ACHN (cell line): ENCODE measurements at places on chromosomes 5 and 9.

DNA sequence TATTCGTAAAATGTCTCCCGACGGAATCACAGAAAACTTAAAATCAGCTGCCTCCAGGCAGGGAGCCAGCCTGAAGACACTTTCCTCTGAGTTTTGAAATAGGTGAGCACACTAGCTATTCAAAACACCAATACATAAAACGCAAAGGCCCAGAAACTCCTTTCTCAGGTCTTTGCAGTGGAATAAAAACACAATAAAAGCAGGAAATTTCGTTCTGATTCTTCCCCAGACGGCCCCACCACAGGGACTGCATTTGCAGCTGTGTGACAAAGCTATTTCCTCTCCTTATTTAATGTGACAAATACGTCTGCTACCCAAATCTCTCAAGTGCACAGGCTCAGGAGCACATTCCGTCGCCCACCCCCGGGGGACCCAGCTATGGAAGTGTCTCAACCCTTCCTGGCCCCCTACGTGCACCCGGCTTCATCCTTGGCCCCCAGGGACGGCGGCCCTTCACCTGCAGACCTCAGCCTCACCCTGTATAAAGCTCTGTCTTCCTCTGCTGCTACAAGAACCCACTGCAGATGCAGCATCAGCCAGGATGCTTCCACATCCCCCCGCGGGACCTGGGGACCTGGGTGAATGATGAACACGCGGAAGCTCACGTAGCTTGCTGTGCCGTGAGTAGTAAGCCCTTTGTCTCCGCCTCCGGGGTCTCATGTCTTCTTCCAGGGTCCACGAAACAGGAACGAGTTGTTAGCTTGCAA is 24.9 kb downstream of the AHRR start:
- no peak for DNase-seq

DNA sequence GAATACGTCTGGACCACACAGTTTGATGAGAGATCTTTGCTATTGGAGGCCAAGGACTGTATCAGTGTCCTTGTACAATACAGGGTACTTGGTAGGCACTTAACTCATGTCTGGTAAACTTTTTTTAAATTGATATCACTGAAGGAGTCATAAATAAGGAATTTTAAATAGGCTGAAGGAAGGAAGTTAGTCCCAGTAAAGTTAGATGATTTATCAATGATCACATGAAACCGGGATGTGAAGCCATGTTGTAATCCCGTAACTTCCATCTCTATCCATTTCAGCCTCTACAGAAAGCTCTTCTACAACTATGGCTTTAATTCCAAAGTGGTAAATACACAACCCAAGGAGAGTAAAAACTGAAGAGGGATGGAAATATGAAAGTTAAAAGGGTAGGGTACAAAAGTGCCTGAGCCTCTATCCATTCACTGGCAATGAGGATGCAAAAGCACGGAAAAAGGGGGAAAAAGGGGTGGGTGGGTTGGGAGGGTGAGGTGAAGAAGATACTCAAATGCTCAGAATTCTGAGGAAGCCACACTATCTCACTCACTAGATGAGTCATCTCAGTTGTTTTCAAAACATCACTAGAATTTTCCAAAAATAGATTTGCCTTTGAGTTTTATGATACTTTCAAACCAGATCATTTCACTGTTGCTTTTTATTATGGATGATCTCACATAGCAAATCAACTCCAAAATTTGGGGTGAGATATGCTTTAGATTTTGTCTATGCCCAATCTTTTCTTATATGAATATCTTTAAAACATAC is 1053.5 kb downstream of the NR2F1-AS1 start:
- no peak for DNase-seq

DNA sequence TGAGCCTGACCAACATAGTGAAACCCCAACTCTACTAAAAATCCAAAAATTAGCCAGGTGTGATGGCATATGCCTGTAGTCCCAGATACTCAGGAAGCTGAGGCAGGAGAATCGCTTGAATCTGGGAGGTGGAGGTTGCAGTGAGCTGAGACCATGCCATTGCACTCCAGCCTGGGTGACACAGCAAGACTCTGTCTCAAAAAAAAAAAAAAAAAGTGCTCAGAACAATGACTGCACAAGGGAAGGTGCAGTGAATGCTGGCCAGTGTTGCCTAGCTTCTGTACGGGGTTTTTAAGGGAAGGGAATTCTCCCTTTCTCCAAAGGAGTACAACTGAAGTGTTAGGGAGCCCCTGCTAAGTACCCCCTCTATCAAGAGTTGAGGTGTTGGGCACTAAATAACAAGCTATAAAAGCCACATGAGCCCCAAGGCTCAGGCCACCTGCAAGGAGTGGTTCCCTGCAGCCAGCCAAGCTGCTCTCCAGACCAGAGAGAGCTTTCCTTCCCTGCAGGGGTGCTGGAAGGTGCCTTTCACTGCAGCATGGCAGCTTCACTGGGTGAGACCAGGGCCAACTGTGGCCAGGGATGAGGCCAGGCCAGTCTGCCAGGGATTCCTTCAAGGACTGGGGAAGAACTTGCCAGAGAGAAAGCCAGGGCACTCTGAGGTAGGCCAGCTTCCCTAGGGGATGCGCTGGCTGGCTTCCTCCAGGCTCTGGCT is 14.8 kb downstream of the GADD45G start:
- DNase-seq, result no peak

DNA sequence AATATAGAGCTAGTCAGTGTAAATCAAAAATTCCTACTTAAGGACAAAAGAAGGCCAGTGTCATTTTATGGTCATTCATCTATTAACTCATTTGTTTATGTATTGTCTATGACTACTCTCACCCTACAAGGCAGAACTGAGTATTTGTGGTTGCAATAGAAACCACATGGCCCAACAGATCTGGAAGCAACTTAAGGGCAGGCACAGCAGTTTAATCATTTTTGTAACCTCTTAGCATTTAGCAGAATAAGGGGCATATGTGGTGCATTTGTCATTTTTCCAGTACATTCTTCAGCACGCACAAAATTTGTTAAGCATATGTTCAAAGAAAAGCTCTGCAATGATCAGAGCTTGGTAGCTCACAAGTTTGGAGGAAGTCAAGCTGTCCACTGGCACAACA is 1.1 kb downstream of the FKBP15 start:
- peak; percentile 32 for DNase-seq

GRCh38 chr9:124794902-124795491 is 18.1 kb downstream of the OLFML2A start:
- DNase-seq, result peak; percentile 17

DNA sequence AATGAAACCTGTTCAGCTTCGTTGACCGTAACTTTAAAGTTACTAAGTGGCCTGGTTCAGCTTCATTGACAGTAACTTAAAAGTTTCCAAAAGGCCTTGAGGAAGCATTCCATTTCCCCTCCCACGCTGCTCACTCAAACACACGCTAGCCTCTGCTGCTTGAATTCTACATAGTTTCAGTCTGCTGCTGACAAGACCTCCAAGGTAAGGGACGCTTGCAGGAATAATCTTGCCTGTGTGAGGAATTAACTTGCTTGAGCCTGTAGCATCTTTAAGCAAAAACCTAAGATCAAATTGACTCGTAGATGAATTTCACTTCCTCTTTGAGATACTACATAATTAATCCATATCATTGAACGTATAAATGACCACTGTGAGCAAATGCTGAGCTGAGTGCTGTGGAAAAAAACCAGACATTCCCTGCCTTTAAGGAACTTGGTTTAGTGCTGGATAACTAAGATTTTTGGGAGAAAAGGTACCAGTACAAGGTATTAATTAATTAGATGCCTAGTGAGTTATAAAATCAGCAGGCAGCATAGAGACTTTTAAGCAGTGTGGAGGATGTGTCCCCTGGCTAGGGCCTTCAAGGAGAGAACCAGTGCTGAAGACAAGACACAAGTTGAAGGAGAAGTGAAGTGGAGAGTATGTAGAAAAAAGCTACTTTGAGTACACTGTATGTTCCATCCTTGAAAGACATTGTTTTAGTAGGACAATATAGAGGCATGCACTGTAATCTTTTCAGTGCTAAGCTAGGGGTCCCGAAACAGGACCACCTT is 39.2 kb downstream of the GRAMD2B start:
- DNase-seq, result no peak

- no peak for DNase-seq
Measured at GRCh38 chr9:111983484-111983908, 86.9 kb downstream of the UGCG start.

DNA sequence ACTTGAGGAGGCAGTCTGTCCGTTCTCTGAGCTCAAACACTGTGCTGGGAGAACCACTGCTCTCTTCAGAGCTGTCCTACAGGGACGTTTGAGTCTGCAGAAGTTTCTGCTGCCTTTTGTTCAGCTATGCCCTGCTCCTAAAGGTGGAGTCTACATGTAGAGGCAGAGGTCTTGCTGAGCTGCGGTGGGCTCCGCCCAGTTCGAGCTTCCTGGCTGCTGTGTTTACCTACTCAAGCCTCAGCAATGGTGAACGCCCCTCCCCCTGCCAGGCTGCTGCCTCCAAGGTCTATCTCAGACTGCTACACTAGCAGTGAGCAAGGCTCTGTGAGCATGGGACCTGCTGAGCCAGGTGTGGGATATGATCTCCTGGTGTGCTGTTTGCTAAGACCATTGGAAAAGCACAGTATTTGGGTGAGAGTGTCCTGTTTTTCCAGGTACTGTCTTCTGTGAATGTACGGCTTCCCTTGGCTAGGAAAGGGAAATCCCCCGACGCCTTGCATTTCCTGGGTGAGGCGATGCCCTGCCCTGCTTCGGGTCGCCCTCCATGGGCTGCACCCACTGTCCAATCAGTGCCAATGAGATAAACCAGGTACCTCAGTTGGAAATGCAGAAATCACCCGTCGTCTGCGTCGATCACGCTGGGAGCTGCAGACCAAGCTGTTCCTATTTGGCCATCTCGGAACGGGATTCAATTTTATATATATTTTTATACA is 58.5 kb downstream of the CNTRL start:
- no peak for DNase-seq

GRCh38 chr5:142935014-142935413 is 164.8 kb downstream of the ARHGAP26 start:
- DNase-seq, result no peak

DNA sequence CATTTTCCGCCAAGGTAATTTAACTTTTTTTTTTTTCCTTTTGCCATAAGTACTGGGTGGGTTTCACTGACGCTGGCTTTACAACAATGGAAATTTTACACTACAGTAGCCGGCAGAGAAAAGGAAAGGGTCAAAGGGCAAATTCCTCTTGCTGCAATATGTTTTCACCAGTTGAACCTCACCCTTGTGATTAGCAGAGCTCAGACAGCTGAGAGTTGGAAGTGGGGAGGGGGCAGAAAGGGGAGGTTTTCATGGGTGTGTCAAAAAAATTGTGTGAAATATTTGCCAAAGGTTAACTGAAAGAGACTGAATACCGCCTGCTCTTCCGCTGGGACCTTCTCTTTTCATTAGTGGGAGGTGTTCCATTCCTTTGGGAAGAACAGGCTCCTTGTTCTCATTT is 296.9 kb downstream of the ADAMTS6 start:
- no peak for DNase-seq

GRCh38 chr5:151178777-151179488 is 21.4 kb upstream of the ANXA6 start:
- no peak for DNase-seq

DNA sequence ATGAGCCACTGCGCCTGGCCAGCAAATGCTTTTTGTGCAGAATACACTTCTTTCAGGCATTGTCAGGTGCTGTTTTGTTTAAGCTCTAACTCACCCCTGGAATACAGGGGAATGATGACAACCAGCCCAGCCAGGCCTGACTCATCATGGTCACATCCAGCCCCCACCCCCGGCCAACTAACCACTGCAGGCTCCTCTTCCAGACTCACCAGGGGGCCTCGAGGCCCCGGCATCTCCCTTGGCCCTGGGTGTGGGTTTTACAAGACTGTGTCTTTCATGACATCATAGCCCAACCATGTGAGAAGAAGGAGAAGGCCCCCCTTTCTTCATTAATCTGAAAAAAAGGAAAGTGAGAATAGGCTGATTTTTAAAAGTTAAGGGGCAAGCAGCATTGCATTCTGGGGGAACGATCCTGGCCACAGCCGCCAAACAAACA is 35.5 kb downstream of the OLFML2A start:
- DNase-seq, result peak; percentile 96

GRCh38 chr9:128643519-128644300 is 12.9 kb downstream of the DYNC2I2 start:
- DNase-seq, result no peak

GRCh38 chr5:109329333-109330237 is 80.2 kb downstream of the PJA2 start:
- DNase-seq, result no peak

- DNase-seq, result no peak
Measured at GRCh38 chr5:80998590-80998979, 38.4 kb downstream of the RASGRF2 start.
